ENCODE measurements at places on chromosomes 5 and 9.
A peak's percentile ranks its signal among the peaks of the same experiment; 100 is the strongest.

DNA sequence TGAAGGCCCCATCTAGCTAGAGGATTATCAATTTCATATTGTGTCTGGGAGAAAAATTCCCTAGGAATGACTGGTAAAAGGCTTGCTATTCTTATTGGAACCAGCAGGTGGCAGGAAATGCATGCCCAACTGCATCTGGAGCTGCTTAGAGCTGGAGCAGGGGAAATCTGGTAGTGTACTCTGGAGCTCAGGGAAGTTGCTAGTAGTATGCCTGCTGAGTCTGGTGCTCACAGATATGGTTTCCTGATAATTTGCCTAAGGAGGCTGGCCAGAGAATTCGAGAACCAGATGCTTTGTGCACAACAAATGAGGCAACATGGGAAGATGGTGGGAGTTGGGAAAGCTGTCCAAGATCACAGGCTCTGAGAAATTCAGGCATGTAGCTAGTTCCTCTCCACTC, 53.7 kb downstream of the G3BP1 start:
- H3K4me3 ChIP-seq, result no peak overlapping the region
- no peak overlapping the region for H3K27ac ChIP-seq
- H3K36me3 ChIP-seq, result peaks cover 64% of the 10 kb centered on the region

GRCh38 chr9:5958273-5958672, 57.2 kb downstream of the RANBP6 start:
- H3K36me3 ChIP-seq, result no peaks in the 10 kb centered on the region
- H3K27ac ChIP-seq, result no peak overlapping the region
- DNase-seq, result peak; percentile 59

DNA sequence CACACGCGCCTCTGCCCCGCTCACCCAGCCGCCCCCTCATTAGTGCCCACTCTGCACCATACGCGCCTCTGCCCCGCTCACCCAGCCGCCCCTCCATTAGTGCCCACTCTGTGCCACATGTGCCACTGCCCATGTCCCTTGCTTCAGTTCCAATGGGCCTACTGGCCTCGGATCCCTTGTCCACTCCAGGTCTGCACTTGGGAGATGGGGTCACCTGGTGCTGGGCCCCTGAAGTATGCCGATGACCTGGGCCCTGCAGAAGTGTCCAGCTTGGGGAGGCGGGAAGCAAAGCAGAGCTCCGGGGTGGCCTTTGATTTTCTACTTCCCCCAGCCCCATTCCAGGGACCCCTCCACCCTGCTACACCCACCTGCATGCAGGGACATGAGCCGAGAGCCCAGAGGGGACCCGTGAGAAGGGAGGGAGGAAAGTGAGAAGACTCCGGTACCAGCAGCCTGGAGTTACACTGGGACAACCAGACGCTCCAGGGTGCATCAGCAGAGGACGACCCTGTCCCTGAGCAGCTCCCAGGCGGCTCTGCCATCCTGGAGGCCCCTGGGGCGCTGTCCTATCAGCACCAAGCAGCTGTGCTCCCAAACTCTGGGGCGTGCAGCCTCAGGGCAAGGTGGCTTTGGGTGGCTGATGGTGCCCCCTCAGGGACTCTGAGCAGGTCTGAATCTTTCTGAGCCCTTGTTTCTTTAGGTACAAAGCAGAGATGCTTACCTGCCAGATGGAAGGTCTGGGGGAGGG, 140.8 kb downstream of the RXRA start:
- no peak overlapping the region for H3K4me3 ChIP-seq
- no peaks in the 10 kb centered on the region for H3K36me3 ChIP-seq
- no peaks in the 10 kb centered on the region for H3K4me1 ChIP-seq
- H3K27me3 ChIP-seq, result no peaks in the 10 kb centered on the region
- peak; percentile 65 for DNase-seq

GRCh38 chr5:50727149-50727496, 60.7 kb downstream of the PARP8 start:
- DNase-seq, result no peak
- no peaks in the 10 kb centered on the region for H3K4me1 ChIP-seq
- no peaks in the 10 kb centered on the region for H3K36me3 ChIP-seq
- no peak overlapping the region for H3K4me3 ChIP-seq
- H3K27me3 ChIP-seq, result no peaks in the 10 kb centered on the region

- no peak overlapping the region for H3K4me3 ChIP-seq
- no peak overlapping the region for H3K27ac ChIP-seq
- DNase-seq, result no peak
Measured at GRCh38 chr9:72292874-72293607, 72.0 kb downstream of the ZFAND5 start.

- no peak overlapping the region for H3K27ac ChIP-seq
- no peak for DNase-seq
- H3K4me3 ChIP-seq, result no peak overlapping the region
- H3K4me1 ChIP-seq, result no peaks in the 10 kb centered on the region
- H3K36me3 ChIP-seq, result no peaks in the 10 kb centered on the region
Measured at GRCh38 chr5:167786871-167787578, 504.4 kb upstream of the WWC1 start.
